ENCODE measurements at places on chromosomes 2 and 18.
A peak's percentile ranks its signal among the peaks of the same experiment; 100 is the strongest.

- DNase-seq, result no peak
Observed at GRCh38 chr2:66981074-66981473, 416.1 kb upstream of the ETAA1 start.

- DNase-seq, result no peak
Observed at GRCh38 chr18:33536904-33537303, 41.1 kb upstream of the ASXL3 start.

- DNase-seq, result peak; percentile 27
Observed at GRCh38 chr18:33870059-33870458, 292.0 kb downstream of the ASXL3 start.

DNA sequence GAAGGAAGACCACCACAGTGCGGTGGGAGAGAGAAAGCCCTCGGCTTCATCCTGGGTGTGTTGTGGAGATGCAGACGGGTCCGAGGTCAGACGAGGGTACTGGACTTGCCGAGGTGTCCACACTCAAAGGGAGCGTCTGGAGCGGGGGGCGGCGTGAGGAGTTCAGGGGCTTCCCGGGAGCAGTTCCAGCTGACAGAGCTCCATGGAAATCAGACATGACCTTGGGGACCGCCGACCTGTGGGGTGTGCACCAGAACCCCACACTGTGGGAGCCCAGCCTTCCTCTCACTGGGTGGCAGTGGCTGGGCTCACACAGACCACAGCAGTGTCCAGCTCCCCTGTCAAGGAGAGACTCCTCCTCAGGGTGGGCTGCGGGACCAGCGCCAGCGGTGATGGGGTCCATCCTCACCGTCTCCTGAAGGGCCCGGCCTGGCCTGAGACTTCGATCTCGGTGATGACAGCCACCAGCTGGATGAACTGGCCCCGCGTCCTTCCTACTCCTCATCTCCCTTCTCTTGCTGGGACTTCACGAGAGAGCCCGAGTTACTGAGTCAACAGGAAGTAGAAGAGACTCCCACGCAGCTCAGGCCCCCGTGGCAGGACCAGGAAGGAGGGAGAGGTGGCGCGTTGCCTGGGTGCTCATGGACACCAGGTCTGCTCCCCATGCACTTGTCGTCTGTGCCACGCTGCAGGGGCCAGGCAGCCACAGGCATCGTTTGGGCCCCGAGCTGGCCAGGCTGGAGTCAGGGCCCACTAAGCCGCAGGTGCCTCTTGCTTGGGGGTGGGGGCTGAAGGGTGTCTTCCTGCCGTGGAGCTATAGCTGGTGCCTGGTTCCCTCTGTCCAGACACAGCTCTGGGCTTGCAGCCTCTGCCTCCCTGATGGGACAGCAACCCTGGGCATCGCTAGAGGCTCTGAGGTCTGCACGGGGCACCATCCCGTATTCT lies 101.9 kb upstream of the CTDP1 start:
- no peak for DNase-seq

- DNase-seq, result no peak
Observed at GRCh38 chr2:75598589-75599155, 37.9 kb upstream of the EVA1A start.

DNA sequence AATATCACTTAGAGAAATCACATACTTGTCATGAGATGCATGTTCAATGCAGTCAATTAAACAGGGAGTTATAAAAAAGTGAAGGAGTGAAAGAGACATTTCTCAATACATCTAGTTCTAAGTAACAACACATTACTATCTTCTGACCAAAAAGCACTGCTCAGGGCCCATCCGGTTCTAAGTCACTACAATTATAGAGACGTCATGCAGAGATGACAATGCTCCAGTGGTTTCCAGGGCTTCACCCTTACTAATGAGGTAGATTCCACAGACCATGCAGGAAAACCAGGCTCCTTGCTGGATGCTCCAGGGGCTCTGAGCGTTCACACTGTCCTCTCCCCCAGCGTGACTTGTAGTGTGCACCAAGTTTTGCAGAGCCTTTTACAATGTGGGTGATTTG lies 88.0 kb downstream of the FTCDNL1 start:
- no peak for DNase-seq

DNA sequence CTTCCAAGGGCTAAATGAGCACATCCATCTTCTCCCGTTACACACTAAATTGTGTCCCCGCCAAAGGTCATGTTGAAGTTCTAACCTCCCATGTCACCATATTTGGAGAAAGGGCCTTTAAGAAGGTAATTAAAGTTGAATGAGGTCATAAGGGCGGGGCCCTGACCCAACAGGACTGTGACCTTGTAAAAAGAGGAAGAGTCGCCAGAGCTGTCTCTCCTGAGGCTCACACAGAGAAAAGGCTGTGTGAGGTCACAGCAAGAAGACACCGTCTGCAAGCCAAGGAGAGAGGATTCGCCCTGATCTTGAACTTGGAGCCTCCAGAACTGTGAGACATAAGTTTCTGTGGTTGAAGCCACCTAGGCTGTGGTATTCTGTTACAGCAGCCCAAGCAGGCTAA lies 24.1 kb downstream of the TRABD2A start:
- no peak for DNase-seq

DNA sequence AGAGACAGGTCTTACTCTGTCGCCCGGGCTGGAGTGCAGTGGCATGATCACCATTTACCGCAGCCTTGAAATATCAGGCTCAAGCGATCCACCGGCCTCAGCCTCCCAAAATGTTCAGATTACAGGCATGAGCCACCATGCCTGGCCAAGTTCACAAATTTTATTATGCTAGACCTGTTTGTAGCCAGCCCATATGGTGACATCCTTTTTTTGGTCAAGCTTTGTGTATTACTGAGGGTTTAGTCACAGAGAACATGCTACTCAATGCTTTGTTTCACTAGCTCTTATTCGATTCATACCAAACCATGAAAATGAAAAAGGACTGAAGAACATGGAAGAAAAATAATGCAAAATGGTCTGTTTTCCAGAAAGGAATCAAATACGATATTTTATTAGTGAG lies 41.4 kb downstream of the DGKD start:
- no peak for DNase-seq

GRCh38 chr18:48632676-48633257 lies 93.9 kb downstream of the CTIF start:
- no peak for DNase-seq

GRCh38 chr2:85421260-85422071 lies 3.0 kb downstream of the SH2D6 start:
- no peak for DNase-seq

- no peak for DNase-seq
Observed at GRCh38 chr2:51011254-51011653, 20.7 kb downstream of the NRXN1 start.

DNA sequence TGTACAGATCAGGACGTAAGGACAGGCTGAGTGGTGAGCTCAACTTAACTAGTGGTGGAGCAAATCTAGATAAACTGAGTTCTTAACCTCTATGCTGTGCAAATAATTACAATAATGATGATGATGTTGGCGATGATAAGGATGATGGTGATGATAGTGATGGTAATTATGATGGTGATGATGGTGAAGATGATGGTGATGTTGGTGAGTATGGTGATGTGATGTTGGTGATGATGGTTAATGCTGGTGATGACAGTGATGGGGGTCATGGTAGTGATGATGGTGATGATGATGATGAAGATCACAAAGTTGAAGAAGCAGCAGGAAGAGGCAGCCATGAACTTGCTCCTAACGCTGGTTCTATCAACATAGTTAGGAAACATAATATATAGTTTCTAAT lies 38.0 kb upstream of the IMP4 start:
- DNase-seq, result no peak

GRCh38 chr2:46535360-46535759 lies 56.0 kb downstream of the TMEM247 start:
- DNase-seq, result no peak

DNA sequence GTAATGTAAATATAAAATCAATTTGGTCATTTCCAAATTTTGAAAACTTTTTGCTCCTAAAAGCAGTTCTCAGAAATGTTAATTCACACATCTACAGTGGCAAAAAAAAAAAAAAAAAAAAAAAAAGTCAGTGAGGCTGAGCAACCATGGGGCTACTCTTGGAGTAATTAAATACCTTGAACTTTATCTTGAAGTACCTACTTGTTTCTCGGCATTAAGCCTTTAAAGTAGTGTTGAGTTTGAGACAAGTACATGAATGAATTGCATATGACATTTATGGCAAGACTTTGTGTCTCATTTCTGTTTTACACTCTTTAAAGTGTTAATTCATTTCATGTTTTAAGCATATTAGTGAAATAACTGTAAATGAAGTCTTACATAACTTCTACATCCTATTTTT lies 613.3 kb downstream of the XIRP2 start:
- DNase-seq, result no peak

DNA sequence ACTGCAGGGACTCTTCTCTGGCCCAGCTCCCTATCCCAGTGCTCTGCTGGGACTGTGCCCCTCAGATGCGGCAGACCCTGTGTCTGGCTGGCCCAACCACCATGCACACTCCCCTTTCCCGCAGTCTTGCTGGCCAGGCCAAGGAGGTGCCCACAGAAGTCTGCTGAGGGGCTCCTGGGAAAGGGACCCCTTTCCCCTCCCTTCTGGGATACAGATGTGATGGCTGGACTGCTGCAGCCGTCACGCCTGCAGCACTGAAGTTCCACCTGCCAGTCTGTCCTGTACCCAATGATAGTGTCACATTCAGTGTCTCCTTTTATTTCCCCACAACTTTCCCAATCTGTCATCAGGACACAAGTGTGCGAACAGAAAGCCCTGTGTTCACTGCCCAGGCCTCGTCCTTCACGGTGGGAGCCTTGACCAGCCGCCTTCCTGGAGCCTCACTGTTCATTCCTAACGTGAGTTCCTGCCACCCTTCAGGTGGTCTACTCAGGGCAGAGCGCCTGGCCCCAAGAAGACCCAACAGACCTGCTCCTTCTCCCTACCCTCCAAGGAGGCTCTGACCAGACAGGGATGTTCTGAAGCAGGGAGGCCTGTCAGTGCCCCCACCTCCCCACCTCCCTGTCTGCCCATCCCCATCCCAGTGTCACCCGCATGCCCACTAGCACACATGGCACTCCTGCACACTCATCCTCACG lies 47.1 kb downstream of the ANKMY1 start:
- no peak for DNase-seq

- no peak for DNase-seq
Observed at GRCh38 chr2:225182126-225182525, 139.9 kb upstream of the DOCK10 start.

DNA sequence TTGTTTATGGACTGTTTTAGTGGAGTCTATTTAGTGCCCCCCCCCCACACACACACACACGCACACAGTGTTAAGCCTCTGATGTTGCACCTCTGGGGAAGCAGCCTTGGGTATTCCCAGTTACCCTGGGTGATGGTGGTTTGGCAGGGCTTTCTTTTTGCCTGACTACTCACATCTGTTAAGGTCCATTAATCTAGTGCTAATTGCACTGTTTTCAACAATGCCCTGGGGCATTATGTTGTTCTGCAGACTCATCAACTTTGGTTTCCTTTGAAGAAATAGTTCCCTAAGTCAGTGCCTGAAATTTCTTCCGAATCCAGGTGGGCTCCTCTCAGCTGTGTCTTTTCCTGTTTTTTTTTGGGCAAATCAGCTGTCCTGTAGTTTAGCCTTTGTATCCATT lies 34.7 kb downstream of the SPOPL start:
- no peak for DNase-seq

DNA sequence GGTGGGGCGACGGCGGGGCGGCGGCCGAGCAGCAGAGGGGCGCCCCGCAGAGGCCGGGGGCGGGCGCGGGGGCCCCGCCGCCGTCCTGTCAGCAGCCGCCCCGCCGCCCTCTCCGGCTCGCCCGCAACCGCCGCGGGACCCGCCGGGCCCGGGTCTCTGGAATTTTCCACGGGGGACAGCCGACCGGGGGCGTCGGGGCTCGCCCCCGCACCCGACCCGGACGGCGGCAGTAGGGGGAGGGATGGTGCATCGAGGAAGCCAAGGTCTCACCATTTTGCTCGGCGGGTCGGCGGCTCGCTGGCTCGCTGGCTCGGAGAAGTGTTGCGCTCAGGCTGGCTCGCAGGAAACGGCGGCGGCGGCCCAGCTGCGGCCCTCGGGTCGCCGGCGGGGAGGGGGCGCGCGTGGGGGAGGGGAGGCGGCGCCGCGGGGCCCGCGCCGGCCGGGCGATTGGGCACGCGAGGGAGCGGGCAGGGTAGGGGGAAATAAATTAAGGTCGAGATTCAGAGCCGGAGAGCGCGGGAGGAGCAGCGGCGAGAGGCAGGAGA lies 405 bp downstream of the PPP3R1 start:
- no peak for DNase-seq

GRCh38 chr2:64852771-64853241 lies 136.4 kb upstream of the SLC1A4 start:
- no peak for DNase-seq

DNA sequence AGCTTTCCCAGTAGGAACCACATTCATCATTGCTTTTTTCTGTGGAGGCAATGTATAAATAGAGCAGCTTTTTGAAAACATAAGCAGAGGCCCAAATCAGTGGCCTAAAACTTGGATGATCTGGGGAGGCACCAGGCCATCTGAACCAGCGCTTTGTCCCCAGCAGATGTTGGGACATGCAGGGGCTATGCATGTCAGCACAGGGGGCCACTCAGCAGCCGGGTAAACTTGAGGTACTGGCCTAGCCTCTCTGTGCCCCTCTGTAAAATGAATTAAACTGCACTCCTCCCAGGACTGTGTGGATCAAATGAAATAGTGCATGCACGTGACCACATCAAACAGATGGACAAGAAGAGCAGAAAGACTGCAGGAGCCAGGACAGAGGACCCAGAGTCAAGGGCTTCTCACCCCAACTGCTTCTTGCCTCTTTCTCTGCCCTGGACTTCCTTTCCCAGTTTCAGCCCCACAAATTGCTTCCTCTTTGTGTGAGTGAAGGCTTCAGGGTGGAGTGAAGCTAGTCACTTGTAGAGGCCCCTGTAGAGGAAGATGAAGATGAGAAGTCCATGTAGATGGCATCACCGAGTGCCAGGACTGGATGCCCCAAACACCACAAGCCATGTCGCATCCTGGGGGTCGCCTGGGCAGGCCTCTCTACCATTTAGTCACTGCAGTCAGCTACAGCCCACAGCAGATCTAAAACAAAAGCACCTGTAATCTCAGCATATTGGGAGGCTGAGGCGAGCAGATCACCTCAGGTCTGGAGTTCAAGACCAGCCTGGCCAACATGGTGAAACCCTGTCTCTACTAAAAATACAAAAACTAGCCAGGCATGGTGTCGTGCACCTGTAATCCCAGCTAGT lies 53.2 kb downstream of the IMPA2 start:
- DNase-seq, result no peak

All from fibroblast of skin of left quadriceps (primary cell).